Cardiac muscle cell (in vitro differentiated cells and primary cell): ENCODE measurements at places on chromosomes 2 and 18. TPM values are rescaled to one million over a fixed set of nuclear protein-coding genes. Genes with fewer than 3 reads are reported as not detected.

Gene LYPD6B
- 1.6 and 3.9 TPM in 2 replicates for total RNA-seq

Gene VAPA
- total RNA-seq: 137 and 138 TPM in 2 replicates

Gene ARHGAP15
- not detected in 2 replicates for total RNA-seq

Gene CRYGB
- not detected in 2 replicates for total RNA-seq

Gene RASGRP3
- total RNA-seq: 19.8 and 25.4 TPM in 2 replicates

Gene RUFY4
- total RNA-seq: not detected in 2 replicates

Gene HRH4
- total RNA-seq: 0.14 and 0.15 TPM in 2 replicates

Gene KYNU
- total RNA-seq: 0.21 and 0.24 TPM in 2 replicates

Gene CHRND
- total RNA-seq: 0.09 TPM in 1 of 2 replicates, not detected in the other

Gene ZNF2
- total RNA-seq: 4.7 and 6.4 TPM in 2 replicates

Gene BMP10
- total RNA-seq: 0.46 and 0.95 TPM in 2 replicates

Gene CNGA3
- total RNA-seq: 0.04 TPM in 1 of 2 replicates, not detected in the other

Gene CFAP65
- total RNA-seq: 0.07 and 2.2 TPM in 2 replicates

Gene TPO
- 0.71 and 1.2 TPM in 2 replicates for total RNA-seq

Gene ANKRD30B
- total RNA-seq: not detected in 2 replicates

Gene SCN3A
- total RNA-seq: 0.04 and 0.06 TPM in 2 replicates

Gene SCN2A
- 0.07 and 0.95 TPM in 2 replicates for total RNA-seq

Gene BOLL
- total RNA-seq: 0.28 TPM in 1 of 2 replicates, not detected in the other

Gene LNPK
- 34.5 and 37.7 TPM in 2 replicates for total RNA-seq

Gene PMAIP1
- 0.81 and 1.1 TPM in 2 replicates for total RNA-seq

Gene LYPD1
- total RNA-seq: 2.3 and 2.7 TPM in 2 replicates

Gene PNKD
- 103 and 173 TPM in 2 replicates for total RNA-seq

Gene LBX2
- 0.49 and 0.80 TPM in 2 replicates for total RNA-seq

Gene TSPYL6
- total RNA-seq: not detected in 2 replicates

Gene CDKL4
- total RNA-seq: 0.66 TPM in 1 of 2 replicates, not detected in the other

Gene TDRD15
- total RNA-seq: not detected in 2 replicates

Gene PAX8
- not detected in 2 replicates for total RNA-seq

Gene UPP2
- total RNA-seq: not detected in 2 replicates

Gene TRPM8
- total RNA-seq: 0.83 TPM in 1 of 2 replicates, not detected in the other

Gene LOXHD1
- 0.21 TPM in 1 of 2 replicates, not detected in the other for total RNA-seq

Gene TMEM200C
- total RNA-seq: 26.8 and 40.8 TPM in 2 replicates

Gene CNTNAP5
- 0.03 TPM in 1 of 2 replicates, not detected in the other for total RNA-seq

Gene THUMPD2
- total RNA-seq: 7.0 and 8.4 TPM in 2 replicates

Gene AKAIN1
- total RNA-seq: not detected in 2 replicates

Gene LYG1
- total RNA-seq: 1.6 TPM in 2 replicates

Gene PRKAG3
- total RNA-seq: not detected in 2 replicates

Gene PKDCC
- total RNA-seq: 169 and 228 TPM in 2 replicates

Gene TEX51
- not detected in 2 replicates for total RNA-seq

Gene SIX3
- total RNA-seq: not detected in 2 replicates

Gene ERBB4
- 29.7 and 38.1 TPM in 2 replicates for total RNA-seq

Gene TMEM178A
- 21.3 and 22.5 TPM in 2 replicates for total RNA-seq

Gene LAMA3
- total RNA-seq: 0.18 and 0.39 TPM in 2 replicates

Gene CNPPD1
- 42.1 and 42.6 TPM in 2 replicates for total RNA-seq

Gene CAPN13
- total RNA-seq: not detected in 2 replicates

Gene ALK
- 0.88 and 4.3 TPM in 2 replicates for total RNA-seq

Gene CDH2
- total RNA-seq: 205 and 267 TPM in 2 replicates

Gene IFT172
- 20.7 and 37.6 TPM in 2 replicates for total RNA-seq

Gene CFAP221
- total RNA-seq: 11.0 and 12.9 TPM in 2 replicates

Gene GPR75
- total RNA-seq: 0.99 and 1.2 TPM in 2 replicates

Gene ADD2
- 16.0 and 40.0 TPM in 2 replicates for total RNA-seq

Gene CCT7
- 370 and 424 TPM in 2 replicates for total RNA-seq

Gene RAB10
- total RNA-seq: 141 and 145 TPM in 2 replicates

Gene CRYGD
- not detected in 2 replicates for total RNA-seq

Gene TMEM17
- total RNA-seq: 1.8 and 3.2 TPM in 2 replicates

Gene NT5DC4
- not detected in 2 replicates for total RNA-seq

Gene MYO5B
- 6.4 and 16.7 TPM in 2 replicates for total RNA-seq

Gene SPOPL
- total RNA-seq: 13.6 and 17.1 TPM in 2 replicates

Gene PCGF1
- total RNA-seq: 7.8 and 10.9 TPM in 2 replicates

Gene ARHGAP28
- total RNA-seq: 19.3 and 23.7 TPM in 2 replicates
